Stimulated activated CD4-positive, alpha-beta T cell treated with anti-CD3 and anti-CD28 coated beads, Interleukin-4, amount 100 ng/mL, for 4 hours (primary cell): ENCODE measurements at places on chromosomes 3 and 15.

- DNase-seq, result no peak
Observed at GRCh38 chr3:172078721-172079120, 39.3 kb downstream of the FNDC3B start.

- DNase-seq, result no peak
Observed at GRCh38 chr3:14275962-14276909, 97.6 kb downstream of the LSM3 start.

DNA sequence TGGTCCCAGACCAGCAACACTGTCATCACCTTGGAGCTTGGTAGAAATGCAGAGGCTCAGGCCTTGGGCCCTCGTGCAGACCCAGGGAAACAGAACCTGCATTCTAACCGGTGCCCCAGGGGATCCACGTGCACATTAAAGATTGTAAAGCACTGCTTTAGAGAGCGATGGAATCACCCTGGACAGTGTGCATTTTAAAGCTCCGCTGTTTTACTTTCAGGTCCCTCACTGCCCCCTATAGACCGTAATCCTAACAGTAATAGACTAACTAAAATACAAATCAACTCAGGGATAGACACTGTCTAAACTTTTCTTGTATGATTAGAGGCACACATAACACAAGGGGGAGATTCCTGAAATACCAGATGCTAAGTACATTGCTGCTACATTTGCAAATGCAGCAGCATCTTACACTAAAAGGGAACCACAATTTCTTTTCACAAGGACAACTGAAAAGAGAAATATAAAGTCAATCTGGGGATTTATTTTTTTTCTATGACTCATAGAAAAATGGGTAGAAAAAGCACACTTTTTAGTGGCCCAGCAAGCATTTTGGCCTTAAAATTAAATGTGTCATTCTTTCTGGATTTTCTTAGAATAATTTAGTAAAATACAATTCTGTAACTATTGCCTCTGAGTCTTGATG is 10.5 kb upstream of the SH3GL3 start:
- no peak for DNase-seq

DNA sequence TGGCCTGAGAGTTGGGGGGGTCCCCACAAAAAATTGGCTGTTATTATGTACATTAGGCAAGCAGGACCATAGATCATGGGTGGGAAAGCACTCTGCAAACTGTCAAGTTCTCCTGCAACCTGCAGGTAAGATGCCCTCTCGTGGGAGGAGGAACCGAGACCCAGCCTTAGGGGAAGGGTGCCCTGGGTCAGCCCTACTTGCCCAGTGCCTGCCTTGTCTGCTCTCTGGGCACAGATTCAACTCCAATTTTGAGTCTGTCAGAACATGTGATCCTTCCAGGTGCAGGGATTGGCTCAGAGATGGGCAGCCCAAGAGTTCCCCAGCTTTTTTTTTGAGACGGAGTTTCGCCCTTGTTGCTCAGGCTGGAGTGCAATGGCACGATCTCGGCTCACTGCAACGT is 99.2 kb downstream of the PLXNA1 start:
- no peak for DNase-seq

DNA sequence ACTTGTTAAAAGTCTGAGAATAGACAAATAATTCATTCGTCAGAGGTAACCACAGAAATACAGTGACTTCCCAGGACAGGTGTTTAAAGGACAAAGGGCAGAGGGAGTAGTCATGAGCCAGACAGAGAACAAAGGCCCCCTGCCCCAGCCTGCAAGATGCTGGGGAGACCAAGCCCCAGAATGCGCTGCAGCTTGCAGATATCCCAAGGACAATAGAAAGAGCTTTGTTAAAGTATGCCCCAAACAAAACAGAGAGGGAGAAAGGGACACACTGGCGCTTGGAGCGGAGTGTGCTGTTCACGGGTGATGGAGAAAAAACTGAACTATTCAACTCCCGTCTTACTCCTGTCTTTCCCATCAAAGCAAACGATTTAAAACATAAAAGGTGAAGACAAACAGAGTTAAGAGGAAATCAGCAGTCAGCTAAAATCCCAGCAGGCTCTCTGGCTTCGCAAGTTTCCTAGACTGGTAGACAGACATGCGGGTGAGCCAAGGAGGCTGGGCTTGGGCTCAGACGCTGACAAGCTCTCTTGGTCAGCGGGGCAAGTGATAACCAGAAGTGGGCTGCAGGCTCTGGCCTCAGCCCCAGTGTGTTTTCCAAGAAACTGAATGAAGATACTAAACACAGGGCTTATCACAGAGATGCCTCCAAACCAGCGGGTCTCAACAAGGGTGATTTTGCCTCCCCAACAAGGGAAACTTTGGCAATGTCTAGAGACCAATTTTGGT is 130.1 kb downstream of the UACA start:
- no peak for DNase-seq

DNA sequence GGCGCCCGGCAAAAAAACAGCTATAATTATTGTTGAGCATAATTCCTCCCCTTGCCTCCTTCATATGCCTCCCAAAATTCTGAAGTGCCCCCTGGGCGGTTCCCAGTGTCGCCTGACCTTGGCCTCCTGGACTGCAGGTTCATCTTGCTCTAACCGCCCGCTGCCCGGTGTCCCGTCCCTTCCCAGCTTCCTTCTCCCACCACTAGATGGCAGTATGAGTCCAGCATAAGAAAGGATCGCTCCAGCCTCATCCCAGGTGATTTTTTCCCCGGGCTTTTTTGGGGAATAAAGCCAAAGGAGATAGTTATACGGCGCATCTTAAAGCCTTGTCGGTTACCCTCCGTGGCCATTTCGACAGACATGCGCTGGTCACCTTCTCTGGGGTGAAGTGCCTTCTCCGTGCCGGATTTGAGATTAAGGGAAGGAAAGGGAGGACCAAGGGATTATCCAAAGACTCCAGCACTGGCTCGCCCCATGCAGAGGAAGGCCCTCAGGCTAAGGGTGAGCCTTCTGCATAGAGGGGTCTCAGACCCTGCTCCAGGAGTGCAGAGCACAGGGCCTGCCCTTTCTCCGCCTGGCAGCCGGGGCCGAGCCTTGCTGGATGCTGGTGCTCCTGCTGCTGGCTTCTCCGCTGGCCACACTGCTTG is 45.8 kb upstream of the TRA2B start:
- peak; percentile 35 for DNase-seq

DNA sequence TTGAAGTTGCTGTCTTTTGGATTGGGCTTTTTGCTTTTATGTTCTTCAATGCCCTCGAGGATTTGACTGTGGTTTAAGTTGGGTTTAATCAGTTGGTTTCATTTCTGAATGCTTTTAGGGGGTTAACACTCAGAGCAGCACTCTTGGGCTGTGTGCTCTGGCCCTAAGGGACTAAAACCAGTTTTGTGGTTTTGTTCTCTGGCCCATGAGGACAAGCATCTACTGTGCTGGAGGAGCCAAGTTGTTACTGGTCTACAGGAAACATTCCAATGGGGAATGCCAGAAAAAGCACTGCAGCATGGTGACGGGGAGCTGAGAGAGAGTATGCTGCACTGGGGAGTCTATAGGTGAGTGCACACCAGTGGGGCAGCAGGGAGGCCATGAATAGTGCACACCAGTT is 596.9 kb downstream of the ZBBX start:
- no peak for DNase-seq

GRCh38 chr3:130688015-130688688 is 58.5 kb downstream of the PIK3R4 start:
- no peak for DNase-seq

GRCh38 chr3:158845765-158846350 is 44.0 kb downstream of the MFSD1 start:
- peak; percentile 8 for DNase-seq

DNA sequence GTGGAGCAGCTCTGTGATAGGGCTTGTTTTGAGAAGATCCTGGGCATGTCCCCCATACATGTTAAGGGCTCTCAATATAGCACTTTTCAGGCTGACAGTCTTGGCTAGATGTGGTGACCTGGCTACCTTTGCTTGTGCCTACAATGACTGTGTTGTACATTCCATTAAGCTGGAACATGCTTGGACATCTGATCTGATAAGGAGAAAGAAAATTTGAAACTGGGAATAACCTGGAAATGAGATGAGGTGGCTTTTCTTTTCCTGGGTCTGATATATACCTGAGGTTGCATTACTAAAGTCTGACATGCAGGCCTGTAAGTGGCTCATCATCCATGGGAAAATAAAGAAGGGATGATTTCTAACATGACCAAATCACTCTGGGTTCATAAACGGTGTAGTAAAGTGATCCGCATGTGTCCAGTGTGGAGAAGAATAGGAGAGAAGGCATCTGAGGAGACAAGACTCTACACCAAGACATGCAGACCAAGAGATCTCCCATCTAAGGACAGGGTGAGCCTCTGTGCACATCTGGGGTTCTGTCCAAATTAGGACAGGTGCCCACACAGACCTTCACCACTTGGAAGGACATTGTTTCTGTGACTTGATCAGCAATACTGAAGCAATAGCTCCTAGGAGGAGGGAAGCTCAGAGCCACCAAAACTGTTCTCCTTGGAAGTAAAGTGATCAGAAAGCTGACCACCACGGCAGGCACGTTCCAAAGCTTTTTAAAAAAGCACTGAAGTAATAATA is 62.0 kb downstream of the KLHL6 start:
- DNase-seq, result no peak

- DNase-seq, result no peak
Observed at GRCh38 chr3:33523093-33523667, 83.0 kb upstream of the UBP1 start.

DNA sequence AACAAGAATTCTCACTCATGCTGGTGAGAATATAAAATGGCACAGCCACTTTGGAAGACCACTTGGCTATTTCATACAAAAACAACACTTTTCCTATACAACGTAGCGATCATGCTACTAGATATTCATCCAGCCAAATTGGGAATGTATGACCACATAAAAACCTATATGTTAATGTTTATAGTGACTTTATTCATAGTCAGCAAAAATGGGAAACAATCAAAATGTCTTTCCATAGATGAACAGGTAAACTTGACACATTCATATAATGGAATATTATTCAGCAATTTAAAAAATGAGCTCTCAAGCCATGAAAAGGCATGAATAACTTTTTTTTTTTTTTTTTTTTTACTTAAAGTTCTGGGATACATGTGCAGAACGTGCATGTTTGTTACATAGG is 445.2 kb downstream of the ZBBX start:
- no peak for DNase-seq

DNA sequence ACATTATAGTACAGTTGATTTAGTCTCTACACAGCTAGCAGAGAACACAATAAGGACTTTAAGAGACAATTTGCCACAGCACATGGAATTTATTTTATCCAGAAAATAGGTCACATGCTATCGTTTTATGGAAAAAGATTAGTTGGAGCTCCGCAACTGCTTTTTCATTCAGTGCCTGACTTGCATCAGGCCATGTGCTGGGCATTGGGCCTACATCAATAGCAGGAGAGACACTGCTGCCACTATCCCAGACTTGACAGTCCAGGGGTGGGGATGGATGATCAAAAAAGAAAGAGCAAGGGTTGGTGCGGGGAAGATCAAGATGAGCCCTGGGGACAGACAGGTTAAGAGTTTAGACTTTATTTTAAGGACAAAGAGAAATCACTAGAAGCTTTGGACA is 75.2 kb upstream of the C3orf80 start:
- DNase-seq, result no peak

DNA sequence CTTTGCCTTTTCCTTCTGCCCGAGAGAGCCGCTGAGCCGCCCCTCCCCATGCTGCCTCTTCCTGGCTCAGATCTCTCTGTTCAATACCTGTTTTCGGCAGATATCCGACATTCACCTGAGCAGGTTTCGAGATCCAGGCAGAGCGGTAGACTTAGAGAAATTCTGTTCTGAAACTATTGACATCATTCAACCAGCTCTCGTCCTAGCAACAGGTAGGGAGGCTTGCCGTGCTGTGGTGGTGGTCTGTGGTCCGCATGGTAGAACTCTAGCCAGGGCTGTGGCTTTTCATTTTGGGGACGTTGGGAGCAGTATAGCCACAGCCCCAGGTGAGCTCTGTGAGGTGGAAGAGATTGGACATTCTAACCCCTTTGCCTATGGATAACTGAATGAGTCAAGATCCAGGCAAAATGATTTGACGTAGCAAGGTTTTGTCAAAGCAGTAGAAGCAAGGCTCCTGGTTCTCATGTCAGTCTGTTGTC is 810 bp downstream of the TMEM62 start:
- DNase-seq, result no peak

GRCh38 chr3:32817558-32818228 is at the start of gene TRIM71:
TSS of gene TRIM71 (plus strand) at chr3:32817997. CDS start at chr3:32818081, 84 bp downstream.
- peak; percentile 19 for DNase-seq

DNA sequence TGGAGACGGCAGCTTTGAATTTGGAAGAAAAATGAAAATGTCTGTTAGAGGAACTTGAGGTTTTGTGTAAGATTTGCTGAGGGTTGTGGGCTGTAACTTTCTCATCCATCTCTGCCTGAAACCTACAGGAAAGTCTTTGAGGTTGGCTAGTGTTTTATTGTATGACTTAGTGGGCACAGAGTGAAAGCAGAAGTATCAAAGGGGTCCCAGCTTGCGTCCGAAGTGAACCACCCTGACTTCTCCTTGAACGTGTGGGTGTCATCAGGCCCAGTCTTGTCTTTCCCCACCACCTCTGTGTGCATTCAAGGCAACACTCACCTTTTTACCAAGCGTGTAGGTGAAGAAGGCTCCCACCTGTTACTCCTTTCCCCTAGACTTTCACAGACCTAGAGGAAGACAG is 682.1 kb upstream of the CFAP20DC start:
- DNase-seq, result no peak

GRCh38 chr15:43376017-43376705 is 5.3 kb downstream of the TUBGCP4 start:
- peak; percentile 9 for DNase-seq

DNA sequence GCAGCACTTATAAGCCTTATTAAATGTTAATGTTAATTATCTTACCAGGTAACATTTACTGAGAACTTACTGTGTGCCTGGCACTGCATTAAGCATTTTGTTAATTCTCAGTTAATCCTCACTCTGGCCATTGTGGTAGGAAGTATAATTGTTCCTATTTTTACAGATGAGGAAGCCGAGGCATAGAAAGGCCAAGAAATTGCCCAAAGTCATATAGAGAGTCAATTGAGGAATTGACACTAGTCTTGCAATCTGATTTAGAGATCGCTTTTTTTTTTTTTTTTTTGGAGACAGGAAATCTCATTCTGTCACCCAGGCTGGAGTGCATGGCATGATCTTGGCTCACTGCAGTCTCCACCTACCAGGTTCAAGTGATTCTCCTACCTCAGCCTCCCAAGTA is 132.6 kb upstream of the PROK2 start:
- DNase-seq, result no peak

- DNase-seq, result no peak
Observed at GRCh38 chr15:42879443-42879842, 41.1 kb downstream of the TTBK2 start.
